Activated naive CD8-positive, alpha-beta T cell treated with anti-CD3 and anti-CD28 coated beads for 36 hours (primary cell): ENCODE measurements at places on chromosomes 2 and 18.

DNA sequence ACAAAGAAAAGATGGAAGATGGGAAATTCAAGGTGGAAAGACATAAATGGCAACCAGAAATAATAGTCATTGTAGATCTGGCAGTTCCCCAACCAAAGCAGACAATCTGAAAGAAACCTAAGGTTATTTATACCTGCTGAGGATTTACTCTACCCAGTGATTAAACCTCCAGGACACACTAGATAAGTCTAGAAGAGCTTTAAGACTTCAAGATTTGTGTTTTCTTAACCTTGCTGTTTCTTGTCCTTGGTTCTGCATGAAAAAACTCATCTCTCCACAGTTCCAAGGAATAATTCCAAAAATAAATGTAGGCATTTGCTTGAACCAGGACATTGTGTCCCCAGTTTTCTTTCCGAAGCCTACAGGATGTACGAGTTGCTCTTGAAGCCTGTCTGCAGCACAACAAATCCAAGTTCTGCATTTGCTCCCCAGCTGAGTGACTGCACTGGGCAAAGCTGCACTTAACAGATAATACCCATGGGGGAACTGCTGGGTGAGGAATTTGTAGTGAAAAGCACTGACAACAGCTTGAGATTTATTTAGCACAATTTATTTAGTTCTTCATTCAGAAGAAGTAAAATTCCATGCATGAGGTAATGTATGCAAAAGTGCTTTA lies 19.8 kb downstream of the DTNA start:
- no peak for DNase-seq

DNA sequence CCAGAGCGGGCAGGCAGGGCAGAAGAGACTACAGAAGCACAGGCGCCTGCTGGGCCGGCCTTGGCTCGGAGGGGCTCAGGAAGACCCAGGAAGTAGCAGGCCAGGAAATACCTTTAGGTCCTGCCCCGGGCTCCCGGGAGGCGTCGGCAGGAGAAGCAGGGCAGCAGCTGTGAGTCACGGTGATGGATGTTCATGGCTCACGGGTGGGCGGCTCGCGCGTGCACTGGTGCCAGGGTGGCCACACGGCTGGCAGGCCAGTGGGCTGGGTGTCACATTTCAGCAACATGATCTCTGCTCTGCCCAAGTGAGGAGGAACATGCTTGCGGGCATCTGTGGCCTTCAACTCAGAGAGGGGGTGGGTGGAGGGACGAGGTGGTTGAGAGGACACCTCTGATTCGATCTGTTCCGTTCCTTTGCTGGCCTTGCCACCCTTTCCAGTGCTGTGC lies 139.3 kb downstream of the KLHL29 start:
- DNase-seq: no peak

DNA sequence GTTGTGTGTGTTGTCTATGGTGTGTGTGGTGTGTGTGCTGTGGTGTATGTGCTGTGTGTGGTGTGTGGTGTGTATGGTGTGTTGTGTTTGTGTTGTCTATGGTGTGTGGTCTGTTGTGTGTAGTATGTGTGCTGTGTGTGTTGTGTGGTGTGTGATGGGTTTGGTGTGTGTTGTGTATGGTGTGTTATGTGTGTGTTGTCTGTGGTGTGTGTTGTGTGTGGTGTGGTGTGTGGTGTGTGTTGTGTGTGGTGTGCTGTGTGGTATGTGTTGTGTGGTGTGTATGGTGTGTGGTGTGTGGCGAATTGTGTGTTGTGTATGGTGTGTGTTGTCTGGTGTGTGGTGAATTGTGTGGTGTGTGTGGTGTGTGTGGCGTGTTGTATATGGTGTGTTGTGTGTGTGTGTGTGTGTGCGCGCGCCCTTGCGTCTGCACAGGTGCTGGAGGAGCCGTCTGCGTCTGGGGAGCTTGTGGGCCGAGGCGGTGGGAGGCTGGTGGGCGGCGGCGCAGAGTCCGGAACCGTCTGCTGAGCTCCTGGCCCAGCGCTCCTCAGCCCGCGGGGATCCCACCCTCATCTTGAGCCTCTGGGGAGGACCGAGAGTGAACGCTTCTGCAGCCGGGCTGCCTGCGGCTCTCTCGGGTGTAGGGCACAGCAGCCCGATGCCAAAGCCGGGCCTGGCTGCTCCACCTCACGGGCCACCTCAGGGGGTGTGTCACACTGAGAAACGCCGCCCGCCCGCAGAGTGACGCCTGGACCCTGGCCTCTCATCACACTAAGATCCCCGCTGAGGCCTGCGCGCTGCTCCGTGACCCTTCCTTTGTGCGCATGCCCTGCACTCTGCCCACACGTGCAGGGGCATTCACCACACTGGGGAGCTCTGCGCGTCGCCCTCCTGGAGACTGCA lies 8.8 kb upstream of the ADI1 start:
- no peak for DNase-seq

GRCh38 chr2:191786694-191787093 lies 60.2 kb downstream of the CAVIN2 start:
- no peak for DNase-seq

DNA sequence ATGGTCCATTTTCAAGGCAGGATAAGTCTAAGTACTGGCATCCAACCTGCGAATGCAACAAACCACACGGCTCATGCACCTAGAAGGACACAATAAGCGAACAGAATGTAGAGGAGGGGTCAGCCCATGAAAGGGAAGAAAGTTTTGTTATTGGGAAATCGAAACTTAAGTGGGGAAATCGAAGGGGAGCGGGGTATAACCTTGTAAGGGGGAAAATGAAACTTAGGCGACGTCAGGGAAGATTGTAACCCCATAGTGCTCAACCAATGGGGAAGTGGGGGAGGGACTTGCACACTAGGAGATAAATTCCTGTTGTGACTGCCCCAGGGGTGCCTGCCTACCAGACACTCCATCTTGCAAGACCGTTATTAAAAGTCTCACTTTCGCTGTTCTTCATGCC lies 15.6 kb upstream of the OTOF start:
- peak; percentile 25 for DNase-seq

GRCh38 chr2:121197369-121198091 lies 87.5 kb downstream of the TFCP2L1 start:
- DNase-seq: no peak

- DNase-seq: no peak
Measured at GRCh38 chr2:69190743-69191404, 177.9 kb downstream of the ANTXR1 start.

GRCh38 chr2:4190548-4190947 lies 487.2 kb downstream of the DCDC2C start:
- DNase-seq: no peak

GRCh38 chr2:159124441-159124911 lies 156.0 kb downstream of the TANC1 start:
- peak; percentile 10 for DNase-seq

DNA sequence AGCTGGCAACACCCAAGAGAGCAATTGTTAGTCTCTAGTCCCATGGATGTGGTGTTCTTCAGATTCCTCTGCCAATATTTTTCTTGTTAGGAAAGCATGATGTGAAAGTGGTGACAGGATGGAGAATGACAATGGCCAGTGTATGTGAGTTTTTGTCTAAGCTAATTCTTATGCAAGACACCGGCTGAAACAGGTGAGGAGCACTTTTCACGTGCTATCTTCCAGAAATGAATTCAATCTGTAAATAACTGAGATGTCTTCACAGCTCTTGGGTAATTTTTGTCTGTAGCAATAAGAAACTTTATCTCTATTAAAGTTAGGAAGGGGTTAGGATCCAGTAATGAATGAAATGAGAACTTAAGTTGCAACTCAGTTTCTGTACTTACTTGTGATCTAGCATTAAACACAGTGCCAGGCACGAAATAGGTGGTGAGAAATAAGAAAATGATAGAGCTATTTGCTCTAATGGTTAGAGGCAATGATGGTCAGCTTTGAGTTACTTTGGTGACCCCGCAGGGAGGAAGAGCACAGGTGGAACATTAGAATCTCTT lies 676 bp upstream of the AGPS start:
- DNase-seq: no peak

DNA sequence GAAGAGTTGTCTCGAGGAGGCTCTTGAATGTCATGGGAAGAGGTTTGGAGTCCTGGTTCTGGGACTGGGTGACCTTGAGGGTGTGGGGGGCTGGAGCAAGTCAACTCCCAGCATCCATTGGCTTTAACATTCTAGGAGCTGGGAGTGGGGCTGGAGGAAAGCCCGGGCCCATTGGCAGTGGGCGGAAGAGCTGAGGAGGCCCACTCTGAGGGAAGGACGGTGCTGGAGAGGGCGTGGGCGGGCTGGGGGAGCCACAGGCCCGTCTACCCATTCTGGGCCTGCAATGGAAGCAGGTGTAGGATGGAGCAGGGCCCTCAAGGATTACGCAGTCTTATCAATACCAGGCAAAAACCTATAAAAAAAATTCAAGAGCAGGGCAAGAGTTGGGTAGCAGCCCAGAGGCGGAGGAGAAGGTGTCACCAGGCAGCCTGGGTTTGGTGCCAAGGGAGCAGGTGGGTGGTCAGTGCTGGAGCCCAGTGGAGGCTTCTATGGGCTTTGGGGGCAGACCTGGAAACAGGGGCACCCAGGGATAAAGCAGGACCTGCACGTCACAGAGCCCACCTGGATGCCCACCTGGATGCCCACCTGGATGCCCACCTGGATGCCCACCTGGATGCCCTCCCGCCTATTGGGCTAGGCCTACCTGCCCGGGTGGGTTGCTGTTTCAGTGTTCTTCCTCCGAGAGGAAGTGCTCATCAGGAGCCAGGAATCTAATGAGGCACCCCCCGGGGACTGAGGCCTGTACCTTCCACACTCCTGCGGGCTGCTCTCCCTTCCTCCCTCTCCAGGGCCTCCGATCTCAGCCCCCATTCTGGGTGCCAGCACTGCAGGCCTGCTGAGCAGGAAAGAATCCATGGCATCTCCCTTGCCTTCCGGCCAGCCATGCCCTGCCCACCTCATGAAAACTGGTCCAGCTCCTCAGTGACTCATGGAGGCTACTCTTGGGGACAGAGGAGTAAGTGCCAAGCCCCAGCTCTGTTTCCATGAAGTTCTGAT lies 71.3 kb downstream of the CTIF start:
- no peak for DNase-seq

GRCh38 chr2:121884511-121884921 lies 129.1 kb downstream of the TSN start:
- DNase-seq: no peak

GRCh38 chr2:63345285-63345633 lies 243.0 kb downstream of the WDPCP start:
- no peak for DNase-seq

- peak; percentile 14 for DNase-seq
Measured at GRCh38 chr18:56789004-56789888, 138.1 kb downstream of the WDR7 start.

GRCh38 chr2:156883804-156884203 lies 373.7 kb upstream of the GALNT5 start:
- DNase-seq: no peak

- DNase-seq: no peak
Measured at GRCh38 chr18:76568731-76569130, 73.7 kb upstream of the ZNF516 start.

GRCh38 chr2:225998116-225998515 lies 598.6 kb downstream of the NYAP2 start:
- DNase-seq: no peak

GRCh38 chr2:12507295-12507694 lies 209.4 kb upstream of the TRIB2 start:
- peak; percentile 84 for DNase-seq

- no peak for DNase-seq
Measured at GRCh38 chr18:23930002-23930401, 84.6 kb upstream of the TTC39C start.
